MG63 (cell line): ENCODE measurements at places on chromosomes 12 and 14. TPM values are rescaled to one million over a fixed set of nuclear protein-coding genes. Genes with fewer than 3 reads are reported as not detected.

OVCH1 gene
- total RNA-seq: not detected in 2 replicates

MYO1H gene
- total RNA-seq: not detected in 2 replicates

CLEC6A gene
- total RNA-seq: not detected in 2 replicates

SELPLG gene
- 0.39 and 2.5 TPM in 2 replicates for total RNA-seq

TMEM121 gene
- total RNA-seq: 7.1 and 17.0 TPM in 2 replicates

SLC6A12 gene
- not detected in 2 replicates for total RNA-seq

CLECL1 gene
- total RNA-seq: not detected in 2 replicates

PTCSC3 gene
- total RNA-seq: not detected in 2 replicates

DNA sequence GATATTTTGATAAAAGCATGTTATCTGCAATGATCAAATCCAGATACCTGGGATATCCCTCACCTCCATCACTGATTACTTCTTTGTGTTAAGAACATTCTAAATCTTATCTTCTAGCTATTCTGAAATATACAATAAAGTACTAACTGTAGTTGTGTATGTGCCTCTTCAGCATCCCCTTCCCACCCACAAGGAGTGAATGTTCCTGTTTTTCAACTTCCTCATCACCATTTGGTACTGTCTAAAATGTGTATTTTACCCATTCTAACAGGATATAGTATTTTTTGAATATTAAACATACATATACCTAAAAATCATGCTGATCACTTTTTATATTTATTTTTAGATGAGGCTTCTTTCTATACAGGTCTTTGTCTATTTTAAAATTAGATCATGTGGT lies 1252.6 kb downstream of the TMEM121 start:
- no peak for DNase-seq

DNA sequence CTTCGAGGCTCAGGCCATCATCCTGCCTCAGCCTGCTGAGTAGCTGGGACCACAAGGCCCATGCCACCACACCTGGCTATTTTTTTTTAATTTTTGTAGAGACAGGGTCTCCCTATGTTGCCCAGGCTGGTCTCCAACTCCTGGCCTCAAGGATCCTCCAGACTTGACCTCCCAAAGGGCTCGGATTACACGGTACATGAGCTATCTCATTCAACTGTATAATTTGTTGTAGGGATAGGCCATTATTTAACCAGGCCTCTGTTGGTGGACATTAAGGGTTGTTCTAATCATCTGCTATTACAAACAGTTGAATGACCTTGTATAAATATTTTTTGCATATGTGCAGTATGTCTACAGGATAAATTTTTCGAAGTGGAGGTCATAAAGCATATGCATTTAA lies 9.0 kb downstream of the KIF5A start:
- no peak for DNase-seq

GRCh38 chr14:94569381-94570001 lies 8.2 kb downstream of the SERPINA4 start:
- DNase-seq: no peak

- peak; percentile 12 for DNase-seq
These were observed 6.4 kb upstream of the DTX1 start for GRCh38 chr12:113049976-113050742.

GRCh38 chr12:97629382-97629781 lies 166.8 kb downstream of the RMST start:
- DNase-seq: no peak

DNA sequence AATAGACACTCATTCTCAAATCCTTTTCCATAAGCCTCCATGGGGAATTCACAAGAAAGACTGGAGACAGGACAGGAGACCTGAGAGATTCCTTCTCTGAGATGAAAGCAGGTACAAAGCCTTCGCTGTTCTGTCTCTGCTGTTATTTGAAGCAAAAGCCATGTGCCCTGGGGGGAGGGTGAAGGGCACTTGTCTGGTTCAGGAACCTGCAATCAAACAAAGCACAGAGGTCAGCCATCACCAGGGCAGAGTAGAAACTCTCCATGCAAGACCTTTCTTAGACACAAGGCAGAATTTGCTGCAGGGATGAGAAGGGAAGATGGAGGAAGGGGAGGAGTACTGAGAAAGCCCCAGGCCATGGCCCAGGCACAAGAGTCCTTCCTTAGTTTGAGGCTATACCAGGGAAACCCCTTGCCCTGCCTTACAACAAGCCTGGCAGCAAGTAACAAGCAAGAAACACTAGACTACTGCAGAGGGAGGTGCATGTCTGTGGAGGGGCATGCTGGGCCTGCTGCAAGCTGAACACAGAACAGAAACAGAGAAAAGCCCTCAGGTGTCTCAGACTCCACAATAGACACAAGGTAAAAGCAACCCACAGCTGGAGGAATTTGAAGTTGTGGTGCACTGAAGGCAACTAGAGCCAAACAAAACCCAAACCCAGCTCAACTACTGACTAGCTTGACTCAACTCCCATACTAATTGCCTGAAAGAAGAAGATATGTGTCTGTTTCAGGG lies 7.8 kb upstream of the ART4 start:
- DNase-seq: no peak

DNA sequence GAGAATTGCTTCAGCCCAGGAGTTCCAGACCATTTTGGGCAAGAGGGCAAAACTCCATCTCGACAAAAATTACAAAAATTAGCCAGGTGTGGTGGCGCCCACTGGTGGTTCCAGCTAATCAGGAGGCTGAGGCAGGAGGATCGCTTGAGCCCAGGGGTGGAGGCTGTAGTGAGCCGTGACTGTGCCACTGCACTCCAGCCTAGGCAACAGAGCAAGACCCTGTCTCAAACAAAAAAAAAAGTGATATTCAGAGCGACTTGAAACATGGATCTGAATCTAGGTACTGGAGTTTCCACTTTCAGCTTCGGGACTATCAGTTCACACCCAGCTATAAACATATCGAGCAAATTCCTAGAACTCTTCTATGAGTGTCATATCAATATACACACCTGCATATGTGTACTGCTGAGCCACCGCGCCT lies 16.3 kb upstream of the RNF34 start:
- no peak for DNase-seq

GRCh38 chr12:62267480-62267879 lies 7.3 kb downstream of the USP15 start:
- no peak for DNase-seq

GRCh38 chr14:81435391-81436295 lies 35.5 kb upstream of the STON2 start:
- DNase-seq: peak; percentile 12

- peak; percentile 57 for DNase-seq
These were observed 163.1 kb upstream of the TMPO start for GRCh38 chr12:98352218-98352811.

- no peak for DNase-seq
These were observed 81.1 kb downstream of the ARL6IP4 start for GRCh38 chr12:123061441-123062205.

DNA sequence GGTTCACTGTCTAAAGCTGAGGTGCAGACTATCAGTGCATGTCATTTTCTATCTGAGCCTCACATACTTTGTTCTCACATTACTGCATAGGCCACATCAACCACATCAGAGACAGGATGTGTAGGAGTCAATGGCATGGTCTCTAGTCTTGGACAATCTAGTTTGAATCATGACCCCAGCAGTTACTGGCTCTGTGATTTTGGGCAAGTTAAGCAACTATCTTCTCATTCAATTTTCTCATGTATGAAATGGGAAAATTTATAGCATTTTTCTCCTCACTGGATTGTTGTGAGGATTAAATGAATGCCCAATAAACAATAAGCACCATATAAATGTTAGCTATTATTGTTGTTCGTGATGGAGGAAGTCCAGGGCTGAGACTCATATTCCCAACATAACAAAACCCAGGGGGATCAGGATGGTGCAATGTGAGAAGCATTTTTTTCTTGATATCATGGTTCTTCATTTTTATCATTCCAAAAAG lies 432.6 kb downstream of the LRIG3 start:
- no peak for DNase-seq
